ENCODE measurements at places on chromosomes 7 and 10. TPM values are rescaled to one million over a fixed set of nuclear protein-coding genes. Genes with fewer than 3 reads are reported as not detected.

DNA sequence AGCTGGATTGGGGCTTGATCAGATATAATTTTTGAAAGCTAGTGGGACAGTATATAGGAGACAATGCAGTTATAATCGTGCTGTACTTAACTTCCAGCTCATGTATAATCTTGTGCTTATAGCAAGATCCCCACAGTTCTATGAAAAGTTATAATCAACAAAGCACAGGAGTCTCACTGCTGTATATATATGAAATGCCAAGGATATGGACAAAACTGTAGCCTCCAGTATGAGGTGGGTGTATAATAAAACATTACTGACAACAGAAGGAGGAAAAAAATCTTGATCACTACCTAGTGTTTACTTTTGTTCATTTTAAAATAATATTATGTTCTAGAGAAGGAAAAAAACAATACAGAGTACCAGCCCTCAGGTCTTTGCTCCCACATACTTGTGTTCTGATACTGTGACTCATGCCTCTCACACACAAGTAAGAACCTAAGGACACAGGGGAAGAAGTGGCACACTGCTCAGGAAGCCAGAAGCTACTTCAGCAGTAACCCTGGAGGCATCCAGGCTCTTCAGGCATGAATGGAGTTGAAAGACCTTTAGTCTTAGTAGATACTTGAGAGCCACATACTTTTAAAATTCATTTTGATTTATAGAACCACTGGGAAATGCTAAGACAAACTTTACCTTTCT is 265.7 kb upstream of the IMMP2L start:
- H3K27ac ChIP-seq, result no peak overlapping the region
- no peaks in the 10 kb centered on the region for H3K36me3 ChIP-seq
- no peaks in the 10 kb centered on the region for H3K4me1 ChIP-seq
- DNase-seq, result no peak

- no peaks in the 10 kb centered on the region for H3K4me1 ChIP-seq
- no peak for DNase-seq
- no peak overlapping the region for H3K4me3 ChIP-seq
- no peaks in the 10 kb centered on the region for H3K27me3 ChIP-seq
Measured at GRCh38 chr10:123549761-123550454, 116.2 kb upstream of the GPR26 start.

DNA sequence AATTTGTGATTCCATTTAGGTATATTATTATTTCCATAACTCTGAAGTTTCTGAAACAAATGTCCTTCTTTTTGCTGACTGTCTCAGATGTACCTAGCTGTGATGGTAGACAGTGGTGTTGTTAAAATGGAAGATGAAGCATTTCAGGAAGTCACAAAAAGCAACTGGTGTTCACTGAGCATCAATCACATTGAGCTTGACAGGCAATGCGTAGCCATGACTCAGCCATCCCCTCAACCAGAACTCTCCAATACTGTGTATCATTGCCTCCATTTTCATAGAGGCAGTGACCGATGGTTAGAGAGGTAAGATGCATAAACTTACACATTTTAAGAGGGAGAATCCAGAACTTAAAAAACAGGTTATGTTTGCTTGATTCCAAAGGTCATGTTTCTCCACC is 434.0 kb downstream of the INHBA start:
- H3K4me3 ChIP-seq, result no peak overlapping the region
- no peaks in the 10 kb centered on the region for H3K27me3 ChIP-seq
- DNase-seq, result no peak
- no peaks in the 10 kb centered on the region for H3K4me1 ChIP-seq
- H3K36me3 ChIP-seq, result no peaks in the 10 kb centered on the region
- H3K27ac ChIP-seq, result no peak overlapping the region

DNA sequence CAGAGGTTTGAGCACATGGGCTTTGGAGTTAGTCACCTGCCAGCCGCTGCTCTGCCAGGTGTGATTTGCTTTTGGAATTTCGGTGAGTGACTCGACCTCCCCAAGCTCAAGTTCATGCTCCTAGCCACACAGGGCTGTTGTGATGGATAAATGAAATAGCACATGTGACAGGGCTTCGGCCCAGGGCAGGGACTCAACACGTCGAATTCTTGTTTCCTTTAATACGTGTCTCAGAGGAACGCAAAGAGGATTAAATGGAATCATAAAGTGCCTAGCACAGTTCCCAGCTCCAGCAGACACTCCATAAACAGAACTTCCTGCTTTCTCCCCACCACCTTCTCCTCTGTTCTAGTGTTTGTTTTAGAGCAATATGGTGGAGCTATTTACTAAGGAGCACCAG is 88.3 kb upstream of the CHST15 start:
- DNase-seq, result no peak
- no peaks in the 10 kb centered on the region for H3K27me3 ChIP-seq
- no peaks in the 10 kb centered on the region for H3K4me1 ChIP-seq

DNA sequence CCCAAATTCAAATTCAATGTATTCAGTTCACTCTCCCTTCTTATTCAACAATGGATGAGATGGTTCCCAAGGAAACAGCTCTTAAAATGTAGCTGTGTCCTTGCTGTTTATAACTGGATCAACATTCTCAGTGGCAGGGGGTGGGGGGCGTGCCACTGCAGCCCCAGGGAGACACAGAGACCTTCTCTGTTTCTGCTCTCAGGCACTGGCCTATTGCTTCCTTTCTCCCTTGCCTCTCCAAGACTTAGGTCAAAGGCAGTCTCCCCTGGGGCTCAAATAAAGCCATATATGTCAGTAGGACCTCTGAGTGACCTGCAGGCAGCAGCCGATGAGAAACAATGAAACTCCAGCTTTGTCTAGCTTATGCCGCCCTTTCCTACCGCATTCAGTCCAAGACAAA is 20.7 kb downstream of the VSTM4 start:
- DNase-seq, result no peak
- H3K27ac ChIP-seq, result no peak overlapping the region
- no peaks in the 10 kb centered on the region for H3K36me3 ChIP-seq
- no peaks in the 10 kb centered on the region for H3K4me1 ChIP-seq

DNA sequence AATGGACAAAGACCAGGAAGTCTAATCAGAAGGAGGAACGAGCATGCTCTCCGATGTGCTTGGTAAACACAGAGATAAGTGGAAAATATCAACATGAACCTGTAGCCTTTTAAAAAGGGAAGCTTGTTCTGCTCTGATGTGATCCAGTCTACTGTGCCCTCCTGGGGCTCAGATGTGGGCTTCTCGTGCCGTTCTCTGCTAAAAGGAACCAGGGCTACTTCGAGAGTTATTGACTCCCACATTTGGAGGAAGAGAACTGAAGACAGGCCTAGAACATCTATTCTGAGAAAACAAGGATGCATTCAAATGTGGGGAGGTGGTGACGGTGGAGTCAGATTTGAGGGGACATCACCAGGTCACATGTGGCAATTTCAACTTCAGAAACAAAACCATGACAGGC is 325.4 kb downstream of the GLRX3 start:
- H3K4me3 ChIP-seq, result no peak overlapping the region
- DNase-seq, result no peak
- no peak overlapping the region for H3K27ac ChIP-seq
- H3K36me3 ChIP-seq, result no peaks in the 10 kb centered on the region
- no peaks in the 10 kb centered on the region for H3K4me1 ChIP-seq

GRCh38 chr10:96495544-96495943 is 18.2 kb downstream of the TLL2 start:
- no peak for DNase-seq
- no peaks in the 10 kb centered on the region for H3K27me3 ChIP-seq
- no peaks in the 10 kb centered on the region for H3K4me1 ChIP-seq
- no peak overlapping the region for H3K4me3 ChIP-seq
- no peaks in the 10 kb centered on the region for H3K36me3 ChIP-seq
- H3K27ac ChIP-seq, result no peak overlapping the region

GRCh38 chr10:19638182-19638895 is 177.9 kb upstream of the PLXDC2 start:
- no peaks in the 10 kb centered on the region for H3K27me3 ChIP-seq
- H3K36me3 ChIP-seq, result no peaks in the 10 kb centered on the region
- H3K4me3 ChIP-seq, result no peak overlapping the region
- no peak for DNase-seq

DNA sequence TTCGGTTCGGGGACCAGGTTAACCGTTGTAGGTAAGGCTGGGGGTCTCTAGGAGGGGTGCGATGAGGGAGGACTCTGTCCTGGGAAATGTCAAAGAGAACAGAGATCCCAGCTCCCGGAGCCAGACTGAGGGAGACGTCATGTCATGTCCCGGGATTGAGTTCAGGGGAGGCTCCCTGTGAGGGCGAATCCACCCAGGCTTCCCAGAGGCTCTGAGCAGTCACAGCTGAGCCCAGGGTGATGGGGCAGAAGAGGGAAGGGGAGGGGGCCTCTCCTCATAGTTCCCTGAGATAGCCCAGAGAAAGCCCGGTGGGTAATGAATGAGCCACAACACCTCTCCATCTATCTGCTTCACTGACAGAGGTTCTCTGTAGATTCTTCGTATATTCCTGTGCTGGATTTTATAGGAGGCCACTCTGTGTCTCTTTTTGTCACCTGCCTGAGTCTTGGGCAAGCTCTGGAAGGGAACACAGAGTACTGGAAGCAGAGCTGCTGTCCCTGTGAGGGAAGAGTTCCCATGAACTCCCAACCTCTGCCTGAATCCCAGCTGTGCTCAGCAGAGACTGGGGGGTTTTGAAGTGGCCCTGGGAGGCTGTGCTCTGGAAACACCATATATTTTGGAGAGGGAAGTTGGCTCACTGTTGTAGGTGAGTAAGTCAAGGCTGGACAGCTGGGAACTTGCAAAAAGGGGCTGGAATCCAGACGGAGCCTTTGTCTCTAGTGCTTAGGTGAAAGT is 16.4 kb downstream of the PRSS2 start:
- no peaks in the 10 kb centered on the region for H3K36me3 ChIP-seq
- H3K4me3 ChIP-seq, result no peak overlapping the region
- H3K27ac ChIP-seq, result no peak overlapping the region
- peaks cover 28% of the 10 kb centered on the region for H3K4me1 ChIP-seq
- no peaks in the 10 kb centered on the region for H3K27me3 ChIP-seq

DNA sequence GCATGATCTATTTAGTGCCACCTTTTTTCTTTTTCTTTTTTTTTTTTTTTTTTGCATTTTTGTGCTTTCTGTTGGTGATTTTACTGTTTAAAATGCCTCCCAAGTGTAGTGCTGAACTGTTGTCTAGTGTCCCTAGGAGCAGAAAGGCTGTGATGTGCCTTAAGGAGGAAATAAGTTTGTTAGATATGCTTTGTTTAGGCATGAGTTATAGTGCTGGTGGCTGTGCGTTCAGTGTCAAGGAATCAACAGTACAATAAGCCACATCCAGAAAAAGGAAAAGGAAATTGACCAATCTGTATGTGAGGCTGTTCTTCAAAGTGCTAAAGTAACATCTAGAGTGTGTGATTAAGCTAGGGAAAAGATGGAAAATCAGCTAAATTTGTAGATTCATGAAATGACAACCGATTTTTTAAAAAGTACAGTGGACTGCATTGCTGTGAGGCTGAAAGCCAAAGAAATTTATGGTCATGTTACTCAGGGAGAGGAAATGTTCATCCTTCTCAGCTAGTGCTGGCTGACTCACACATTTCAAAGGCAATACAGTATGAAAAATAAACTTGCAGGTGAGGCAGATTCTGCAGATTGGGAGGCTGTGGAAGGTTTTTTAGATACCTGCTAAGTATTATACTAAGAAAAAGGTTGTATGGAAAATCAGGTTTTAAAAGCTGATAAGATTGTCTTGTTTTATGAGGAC is 122.7 kb upstream of the ADCY1 start:
- no peaks in the 10 kb centered on the region for H3K4me1 ChIP-seq
- no peaks in the 10 kb centered on the region for H3K36me3 ChIP-seq
- H3K27me3 ChIP-seq, result no peaks in the 10 kb centered on the region
- H3K4me3 ChIP-seq, result no peak overlapping the region
- no peak for DNase-seq

- no peak overlapping the region for H3K27ac ChIP-seq
- no peak overlapping the region for H3K4me3 ChIP-seq
- no peak for DNase-seq
- H3K4me1 ChIP-seq, result no peaks in the 10 kb centered on the region
Measured at GRCh38 chr10:103316087-103316486, 34.9 kb downstream of the PCGF6 start.

DNA sequence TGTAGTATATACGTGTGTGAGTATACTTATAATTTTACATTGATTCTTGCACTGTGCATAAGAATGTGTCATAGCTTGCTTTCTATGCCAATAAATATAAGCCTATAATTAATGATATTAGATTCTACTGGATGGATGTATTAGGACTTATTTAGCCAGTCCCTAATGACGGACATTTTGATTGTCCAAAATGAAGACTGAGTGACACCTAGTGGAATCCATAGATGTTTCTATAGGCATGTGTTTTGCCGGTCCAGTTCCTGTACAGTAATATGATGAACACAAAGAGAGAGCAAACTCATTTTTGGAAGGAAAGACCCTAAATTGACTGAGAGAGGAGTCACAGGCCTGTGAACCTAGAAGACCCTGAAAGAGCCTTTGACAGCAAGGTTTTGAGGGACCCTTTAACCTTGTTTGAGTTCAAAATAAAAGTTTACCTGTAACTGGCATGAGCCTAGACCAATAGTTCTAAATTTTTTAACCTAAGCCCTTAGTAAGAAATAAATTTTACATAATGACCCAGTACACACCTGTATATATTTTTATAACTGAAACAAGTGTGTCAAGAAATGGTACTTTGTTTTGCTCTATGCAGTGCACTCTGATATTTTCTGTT is 42.4 kb upstream of the AGBL3 start:
- DNase-seq, result peak; percentile 36
- no peak overlapping the region for H3K27ac ChIP-seq
- no peak overlapping the region for H3K4me3 ChIP-seq
- H3K27me3 ChIP-seq, result no peaks in the 10 kb centered on the region

DNA sequence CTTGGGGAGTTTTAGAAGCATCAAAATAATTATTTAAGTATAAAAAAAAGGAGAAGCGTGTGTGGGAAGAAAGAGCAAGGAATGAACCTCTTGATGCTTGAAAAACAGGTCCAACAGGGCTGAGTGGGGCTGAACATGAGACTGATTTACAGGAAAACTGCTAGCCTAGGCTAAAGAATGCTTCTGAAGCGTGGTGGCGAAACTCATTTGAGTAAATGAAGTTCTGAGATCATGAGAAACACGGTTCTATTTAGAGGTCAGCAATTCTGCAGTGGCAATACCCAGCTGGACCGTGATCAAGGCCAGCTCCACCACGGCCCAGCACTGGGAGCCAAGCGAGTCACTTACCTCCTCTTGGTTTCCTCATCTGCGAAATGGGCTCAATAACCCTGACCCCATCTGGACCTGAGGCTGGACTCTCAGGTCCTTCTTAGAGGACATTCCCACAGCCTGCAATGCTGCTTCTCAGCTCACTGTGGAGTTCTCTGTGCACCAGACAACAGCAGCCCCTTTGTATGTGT is 140.1 kb upstream of the ADAM12 start:
- no peaks in the 10 kb centered on the region for H3K4me1 ChIP-seq
- no peak overlapping the region for H3K4me3 ChIP-seq
- H3K27me3 ChIP-seq, result no peaks in the 10 kb centered on the region
- no peaks in the 10 kb centered on the region for H3K36me3 ChIP-seq
- H3K27ac ChIP-seq, result no peak overlapping the region

GRCh38 chr10:133088179-133088955 is 643 bp downstream of the ADGRA1 start:
- DNase-seq, result no peak

COL17A1 gene
- not detected for total RNA-seq

GPER1 gene
- total RNA-seq, result 20.7 TPM

MUC3A gene
- not detected for total RNA-seq

ZNF92 gene
- 61.0 TPM for total RNA-seq

IL2RA gene
- 52.7 TPM for total RNA-seq

CHN2 gene
- total RNA-seq, result 0.86 TPM

AQP1 gene
- total RNA-seq, result 0.10 TPM

CTAGE8 gene
- 1.4 TPM for total RNA-seq

ANKRD30A gene
- not detected for total RNA-seq

TRIM74 gene
- total RNA-seq, result 1.6 TPM
